Occipital lobe (tissue), 3 donors: ENCODE measurements at places on chromosomes 7 and 10.

- no peak for DNase-seq
These were observed 138.0 kb upstream of the TARP start for GRCh38 chr7:38411404-38411803.

GRCh38 chr7:18689551-18689950 is 194.0 kb downstream of the HDAC9 start:
- no peak for DNase-seq

GRCh38 chr7:91324663-91325062 is 60.4 kb downstream of the FZD1 start:
- no peak for DNase-seq

- DNase-seq: no peak
These were observed 4.1 kb downstream of the OR9A4 start for GRCh38 chr7:141920281-141920680.

GRCh38 chr10:102394801-102395399 is 605 bp upstream of the NFKB2 start:
- DNase-seq: no peak

GRCh38 chr7:131501930-131502685 is 54.3 kb downstream of the PODXL start:
- no peak for DNase-seq

DNA sequence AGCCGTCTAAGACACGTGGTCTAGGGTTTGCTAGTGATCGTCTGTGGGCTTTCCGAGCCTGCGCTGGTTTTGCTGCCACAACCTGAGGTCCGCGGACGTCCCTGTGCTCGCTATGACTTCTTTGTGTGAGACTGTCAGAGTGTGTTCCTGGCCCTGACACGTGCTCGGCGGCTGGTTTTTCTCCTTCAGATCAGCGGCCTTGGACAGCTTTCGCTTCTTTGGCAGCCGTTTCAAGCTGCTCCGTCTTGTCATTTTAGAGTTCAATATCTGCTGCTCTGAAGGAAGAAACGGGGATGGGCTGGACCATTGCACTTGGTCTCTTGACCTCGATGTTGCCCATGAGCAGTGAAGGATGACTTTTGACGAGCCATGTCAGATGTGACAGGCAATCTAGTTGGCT is 147.3 kb downstream of the MGMT start:
- DNase-seq: no peak

DNA sequence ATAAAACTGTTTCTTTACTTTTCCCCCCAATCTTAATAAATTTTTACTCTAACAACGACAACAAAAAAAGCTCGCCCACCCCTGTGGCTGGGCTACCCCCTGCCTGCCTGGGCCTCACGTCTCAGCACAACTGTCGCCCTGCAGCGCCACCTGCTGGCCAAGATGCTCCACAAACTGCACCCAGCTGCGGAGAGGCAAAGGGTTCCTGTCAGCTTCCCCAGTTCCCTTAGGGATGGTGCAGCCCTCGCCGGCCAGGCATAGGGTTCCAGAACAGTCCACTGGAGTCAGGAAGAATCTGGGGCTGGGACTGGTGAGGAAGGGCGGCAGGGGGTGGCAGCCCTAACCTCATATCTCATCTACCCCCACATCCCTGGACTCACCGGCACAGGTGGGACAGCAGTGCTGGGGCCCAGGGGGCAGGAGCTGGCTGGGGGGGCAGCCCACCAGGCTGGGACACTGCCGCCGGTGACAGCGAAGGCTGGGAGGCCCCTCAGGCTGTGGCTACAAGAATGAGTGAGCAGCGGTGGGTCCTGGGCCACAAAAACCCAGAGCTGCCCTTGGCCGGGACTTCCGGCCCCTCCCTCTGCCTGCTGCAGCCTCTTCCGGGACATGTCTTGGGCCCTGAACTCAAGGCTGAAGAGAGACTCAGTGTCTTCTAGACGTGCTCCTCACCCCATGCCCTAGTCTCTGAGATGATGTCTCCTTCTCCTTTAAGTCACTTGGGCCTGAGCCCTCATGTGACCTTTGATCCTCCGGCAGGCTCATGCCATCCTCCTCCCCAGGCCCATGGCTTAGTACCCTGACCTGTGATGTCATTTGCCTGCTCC is 21.2 kb downstream of the ATP6V1F start:
- DNase-seq: peak; percentile 74

DNA sequence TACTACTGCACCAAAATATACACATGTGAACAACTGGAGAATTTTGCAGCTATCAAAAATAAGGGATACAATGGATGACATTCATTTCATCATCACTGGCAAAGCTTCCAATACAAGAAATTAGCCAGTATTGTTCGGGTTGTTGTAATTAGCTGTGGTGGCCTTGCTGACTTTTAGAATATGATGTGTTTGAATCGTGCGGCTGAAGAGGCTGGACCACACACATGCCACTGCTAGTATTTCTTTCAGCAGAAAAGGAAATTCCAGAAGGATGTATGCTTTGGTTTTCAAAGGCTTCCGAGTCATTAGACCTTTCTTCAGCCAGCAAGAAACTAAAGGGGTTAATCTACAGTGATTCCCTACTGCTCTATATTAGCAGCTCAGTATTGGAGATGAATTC is 16.6 kb downstream of the RPP38 start:
- no peak for DNase-seq

GRCh38 chr10:104639590-104640338 is 1.3 kb upstream of the SORCS3 start:
- no peak for DNase-seq

DNA sequence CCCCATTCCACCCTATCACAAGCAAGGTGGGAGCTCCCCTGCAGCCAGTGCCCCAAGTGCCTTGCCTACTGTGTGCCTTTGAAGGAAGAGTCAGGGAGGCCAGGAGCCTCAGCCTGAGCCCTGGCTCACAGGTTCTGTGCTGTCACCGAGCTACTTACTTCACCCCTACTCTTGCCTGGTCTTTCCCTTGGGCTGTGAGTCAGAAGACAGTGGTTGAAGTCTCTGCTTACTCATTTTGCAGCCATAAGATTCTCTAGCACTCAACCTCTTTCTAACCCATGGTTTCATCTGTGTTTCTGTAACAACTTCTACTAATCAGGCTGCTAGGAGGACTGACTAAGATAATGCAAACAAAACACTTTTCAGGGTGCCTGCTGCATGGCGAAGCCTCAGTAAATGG is 114.5 kb downstream of the PLCE1 start:
- no peak for DNase-seq

- no peak for DNase-seq
These were observed 161.1 kb downstream of the CRPPA start for GRCh38 chr7:16260236-16260728.

GRCh38 chr7:139876622-139877283 is 47.7 kb downstream of the TBXAS1 start:
- DNase-seq: no peak

DNA sequence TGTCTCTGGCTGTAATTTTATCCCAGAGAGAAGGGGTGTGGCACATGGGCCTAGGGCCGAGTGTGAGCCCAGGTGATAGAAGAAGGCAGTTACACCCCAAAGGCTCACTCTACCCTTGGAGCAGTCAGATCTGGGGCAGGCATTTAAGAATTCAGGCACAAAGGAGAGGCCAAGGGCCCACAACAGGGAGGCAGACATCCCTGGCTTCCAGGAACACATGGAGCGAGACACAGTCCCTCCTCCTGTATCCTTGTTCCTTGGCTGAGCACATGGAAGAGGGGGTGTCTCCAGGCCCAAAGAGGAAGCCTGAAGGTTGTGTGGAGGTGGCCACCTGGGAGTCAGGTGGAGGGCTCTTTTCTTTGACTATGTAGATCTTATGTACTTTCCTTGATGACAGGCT is 286.2 kb downstream of the RPS24 start:
- no peak for DNase-seq

DNA sequence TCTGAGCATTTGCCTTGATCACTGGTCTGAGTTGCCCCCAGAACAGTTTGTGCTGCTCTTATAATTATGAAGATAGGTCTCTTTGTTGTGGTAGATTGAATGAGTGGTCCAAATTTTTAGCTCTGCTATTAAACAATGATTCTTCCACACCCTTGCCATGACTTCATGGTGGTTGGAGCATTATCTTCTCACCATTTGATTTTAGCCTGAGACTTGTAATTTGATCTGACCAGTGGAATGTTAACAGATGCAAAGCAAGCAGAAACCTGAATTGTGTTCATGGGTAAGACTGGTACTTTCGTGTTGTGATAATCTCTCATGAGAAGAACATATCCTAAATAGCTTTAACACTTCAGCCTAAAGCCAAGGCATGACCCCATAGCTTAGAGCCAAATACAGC is 139.1 kb downstream of the TFPI2 start:
- DNase-seq: no peak

- no peak for DNase-seq
These were observed 113.9 kb downstream of the FAM107B start for GRCh38 chr10:14660831-14661230.

- DNase-seq: no peak
These were observed 191.6 kb downstream of the LSM5 start for GRCh38 chr7:32298408-32299132.

DNA sequence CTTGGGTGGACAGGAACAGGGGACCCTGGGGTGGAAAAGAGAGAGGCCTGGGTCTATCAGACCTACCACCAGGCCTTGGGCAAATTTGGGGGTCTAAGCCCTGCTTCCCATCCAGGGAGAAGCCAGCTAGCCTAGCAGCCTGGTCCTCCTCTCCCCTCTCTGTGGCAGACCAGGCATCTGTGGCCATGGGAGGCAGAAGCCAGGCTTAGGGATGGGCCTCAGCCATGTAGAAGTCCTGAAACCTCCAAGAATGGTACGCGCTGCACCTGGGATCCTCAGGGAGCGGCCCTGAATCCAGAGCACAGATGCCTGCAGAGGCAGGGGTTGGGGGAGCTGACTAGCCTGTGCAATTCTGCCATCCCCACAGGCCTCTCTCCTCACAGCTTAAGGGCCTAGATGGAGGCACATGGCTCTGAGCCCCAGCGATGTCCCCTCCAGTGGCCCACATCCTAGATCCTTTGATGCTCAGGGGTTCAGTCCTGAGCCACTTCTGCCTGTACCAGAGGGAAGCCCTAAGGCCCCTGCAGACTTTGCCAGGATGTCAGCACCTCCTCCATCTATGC is 21.2 kb downstream of the GRID1 start:
- DNase-seq: no peak

- DNase-seq: no peak
These were observed 1.5 kb upstream of the TRAPPC14 start for GRCh38 chr7:100160067-100160466.

GRCh38 chr10:84452003-84452402 is 123.6 kb downstream of the CCSER2 start:
- no peak for DNase-seq
